ENCODE measurements at places on chromosomes 16 and 17.

- no peak for DNase-seq
Observed at GRCh38 chr16:67441907-67442306, 11.0 kb downstream of the HSD11B2 start.

DNA sequence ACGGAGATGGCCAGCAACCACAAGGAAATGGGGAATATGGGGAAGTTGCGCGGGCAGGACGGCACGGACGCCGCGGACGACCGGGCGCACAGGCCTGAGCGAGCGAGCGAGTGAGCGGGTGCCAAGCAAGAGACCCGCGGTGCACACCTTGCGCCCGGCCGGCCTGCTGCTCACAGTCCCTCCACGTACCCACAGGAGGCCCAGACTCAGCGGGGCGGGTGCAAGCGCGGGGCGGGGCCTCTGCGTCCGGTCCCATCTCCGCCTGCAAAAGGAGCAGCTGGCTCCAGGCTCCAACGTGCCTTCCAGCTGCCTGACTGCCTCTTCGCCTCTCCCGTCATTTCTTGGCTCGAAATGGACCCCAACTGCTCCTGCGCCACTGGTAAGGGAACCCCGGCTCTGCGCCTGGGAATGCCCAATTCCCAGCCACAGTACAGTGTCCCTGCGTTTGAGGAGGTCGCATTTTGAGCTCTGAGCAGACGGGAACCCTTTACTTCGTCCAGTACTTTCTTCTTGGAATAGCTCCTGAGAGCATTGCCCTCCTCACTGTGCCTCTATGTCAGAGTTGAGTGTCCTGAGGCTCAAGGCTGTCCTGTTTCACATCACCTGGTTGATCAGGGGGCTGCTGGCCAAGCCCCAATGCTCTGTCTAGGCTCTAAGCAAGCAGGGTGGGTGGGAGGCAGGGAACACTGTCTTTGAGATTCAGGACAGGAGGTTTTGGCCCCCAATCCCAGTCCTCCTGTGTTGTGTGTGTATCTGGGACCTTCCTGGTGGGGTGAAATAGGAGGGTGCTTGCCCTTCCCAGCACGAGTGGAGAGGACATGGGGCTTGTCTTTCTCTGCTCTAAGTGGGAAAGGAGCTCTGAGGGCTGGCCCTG is 8.1 kb upstream of the MT1E start:
- DNase-seq = no peak

DNA sequence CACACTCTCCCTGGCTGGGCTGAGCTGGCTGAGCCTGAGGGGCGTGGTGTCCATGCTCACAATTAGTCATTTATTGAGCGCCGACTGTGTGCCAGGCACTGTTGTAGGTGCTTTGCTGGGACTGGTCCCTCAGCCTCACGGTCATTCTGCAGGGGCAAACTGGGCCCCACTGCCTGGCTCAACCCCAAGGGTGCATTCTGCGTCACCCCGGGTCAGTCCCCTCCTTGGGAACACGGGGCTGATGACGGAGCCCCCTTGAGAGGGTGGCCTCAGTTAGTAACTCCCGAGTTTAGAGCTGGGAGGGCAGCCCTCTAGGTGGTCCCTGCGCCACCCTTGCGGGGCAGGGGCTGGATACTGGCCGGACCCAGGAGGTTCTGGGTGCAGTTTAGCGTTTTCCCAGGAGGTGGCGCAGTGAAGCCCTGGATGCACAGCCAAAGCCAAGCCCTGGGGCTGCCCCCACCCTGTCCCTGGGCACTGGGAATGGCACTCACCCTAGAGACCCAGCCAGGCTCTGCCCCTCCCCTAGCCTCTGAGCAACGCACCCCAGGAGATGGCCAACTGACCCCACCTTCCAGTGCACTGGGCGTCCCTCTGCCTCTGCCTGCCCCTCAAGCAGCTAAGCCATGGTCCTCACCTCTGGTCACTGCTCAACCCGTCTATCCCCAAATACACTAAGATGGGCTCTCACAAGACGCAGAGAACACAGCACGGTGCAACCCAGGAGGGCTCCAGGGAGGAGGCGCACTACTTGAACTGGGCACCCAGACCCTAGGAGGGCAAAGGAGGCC is 243.2 kb upstream of the GSE1 start:
- DNase-seq = peak; percentile 79

GRCh38 chr16:16062023-16062937 is 112.9 kb downstream of the ABCC1 start:
- no peak for DNase-seq

DNA sequence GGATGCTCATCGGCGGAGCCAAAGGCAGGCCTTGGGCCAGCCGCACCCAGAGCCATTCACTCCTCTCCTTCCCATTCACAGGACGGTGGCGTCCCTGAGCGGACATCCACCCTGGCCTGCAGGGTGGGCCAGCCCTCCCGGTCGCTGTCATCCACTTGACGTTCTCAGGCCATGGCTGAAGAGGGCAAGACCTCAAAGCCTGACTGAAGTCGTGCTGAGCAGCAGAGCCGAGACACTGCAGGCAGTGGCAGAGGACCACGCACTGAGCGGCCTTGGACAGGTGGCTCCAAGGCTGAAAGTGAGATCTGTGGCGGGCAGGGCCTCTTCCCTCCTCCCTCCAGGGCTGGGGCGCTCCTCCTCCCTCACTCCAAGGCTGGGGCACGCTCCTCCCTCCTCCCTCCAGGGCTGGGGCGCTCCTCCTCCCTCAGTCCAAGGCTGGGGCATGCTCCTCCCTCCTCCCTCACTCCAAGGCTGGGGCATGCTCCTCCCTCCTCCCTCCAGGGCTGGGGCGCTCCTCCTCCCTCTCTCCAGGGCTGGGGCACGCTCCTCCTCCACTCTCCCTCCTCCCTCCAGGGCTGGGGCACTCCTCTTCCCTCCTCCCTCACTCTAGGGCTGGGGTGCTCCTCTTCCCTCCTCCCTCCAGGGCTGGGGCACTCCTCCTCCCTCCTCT is 24.1 kb downstream of the GNPTG start:
- DNase-seq = no peak

DNA sequence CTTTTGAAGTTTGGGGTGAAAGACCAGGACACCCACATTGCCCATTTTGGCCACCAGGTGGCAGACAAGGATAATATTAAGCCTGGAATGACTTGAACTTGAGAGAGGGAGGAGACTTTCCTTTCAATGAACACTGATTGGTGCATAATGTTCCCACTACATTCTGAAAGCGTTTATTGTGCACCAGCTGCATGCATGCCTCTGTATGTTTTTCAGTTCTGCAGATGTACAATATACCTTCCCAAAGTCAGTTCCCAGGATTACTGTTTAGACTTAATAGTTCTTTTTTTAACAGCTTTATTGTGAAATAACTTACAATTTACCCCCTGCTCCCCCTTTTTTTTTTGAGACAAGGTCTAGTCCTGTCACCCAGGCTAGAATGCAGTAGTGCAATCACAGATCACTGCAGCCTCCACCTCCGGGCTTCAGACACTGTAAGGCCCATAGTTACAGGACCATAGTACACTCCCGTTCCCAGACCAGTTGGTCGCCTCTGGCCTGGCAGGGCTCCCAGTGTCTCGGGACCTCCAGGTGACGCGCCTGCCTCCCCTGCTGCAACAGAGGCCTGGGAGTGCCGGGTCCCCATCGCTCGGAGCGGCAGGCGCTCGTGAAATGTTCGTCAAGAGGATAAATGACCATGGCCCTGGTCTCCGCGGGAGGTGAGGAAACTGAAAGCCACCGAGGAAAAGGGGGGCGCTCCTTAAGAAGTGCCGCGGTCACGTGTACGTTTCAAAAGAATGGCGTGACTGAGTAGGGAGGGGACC is 12.2 kb downstream of the CES2 start:
- peak; percentile 91 for DNase-seq

- no peak for DNase-seq
Observed at GRCh38 chr17:28763137-28763799, 19.5 kb downstream of the TRAF4 start.

DNA sequence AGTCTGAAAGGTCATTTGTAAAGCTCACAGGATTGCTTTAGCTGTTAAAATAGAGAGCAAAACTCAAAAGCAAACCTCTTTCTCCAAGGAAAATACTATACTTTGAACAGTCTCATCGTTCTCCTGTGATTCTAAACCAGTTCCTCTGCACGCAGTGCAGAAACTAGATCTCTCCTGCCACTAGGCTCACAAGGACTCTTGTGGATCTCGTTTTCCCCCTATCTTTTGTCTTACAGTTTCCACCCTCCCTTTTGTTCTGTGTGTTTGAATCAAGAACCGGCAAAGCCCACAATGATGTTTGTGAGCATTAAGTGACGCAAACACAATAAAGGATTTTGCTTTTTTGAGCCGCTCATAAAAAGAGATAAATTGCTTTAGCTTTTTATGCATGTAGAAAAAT is 1103.5 kb upstream of the RBFOX1 start:
- no peak for DNase-seq

GRCh38 chr17:1813088-1813487 is 16.6 kb downstream of the SMYD4 start:
- DNase-seq = no peak

- no peak for DNase-seq
Observed at GRCh38 chr17:19799796-19800195, 51.7 kb upstream of the ALDH3A1 start.

GRCh38 chr17:43732958-43733357 is 25.6 kb downstream of the SOST start:
- peak; percentile 51 for DNase-seq

GRCh38 chr17:624341-624860 is 90.2 kb downstream of the VPS53 start:
- DNase-seq = no peak

- DNase-seq = peak; percentile 64
Observed at GRCh38 chr17:49851387-49852291, 3.8 kb upstream of the TAC4 start.

DNA sequence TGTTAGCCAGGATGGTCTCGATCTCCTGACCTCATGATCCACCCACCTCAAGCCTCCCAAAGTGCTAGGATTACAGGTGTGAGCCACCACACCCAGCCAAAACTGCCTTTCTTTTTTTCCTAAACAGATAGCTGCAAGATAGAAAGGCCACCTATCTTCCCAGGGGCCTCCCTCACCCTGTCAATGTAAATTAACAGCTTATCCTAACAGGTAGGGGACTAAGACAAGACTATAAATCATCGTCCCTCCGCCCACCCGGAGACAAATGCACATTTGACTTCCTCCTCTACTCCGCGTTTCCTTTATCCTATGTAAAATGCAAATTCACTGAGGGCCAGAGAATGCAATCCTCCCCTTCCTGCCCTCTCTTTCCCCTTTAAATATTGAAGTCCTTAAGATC is 71.4 kb downstream of the MARF1 start:
- DNase-seq = no peak

- no peak for DNase-seq
Observed at GRCh38 chr17:48504953-48505352, 25.9 kb downstream of the HOXB1 start.

DNA sequence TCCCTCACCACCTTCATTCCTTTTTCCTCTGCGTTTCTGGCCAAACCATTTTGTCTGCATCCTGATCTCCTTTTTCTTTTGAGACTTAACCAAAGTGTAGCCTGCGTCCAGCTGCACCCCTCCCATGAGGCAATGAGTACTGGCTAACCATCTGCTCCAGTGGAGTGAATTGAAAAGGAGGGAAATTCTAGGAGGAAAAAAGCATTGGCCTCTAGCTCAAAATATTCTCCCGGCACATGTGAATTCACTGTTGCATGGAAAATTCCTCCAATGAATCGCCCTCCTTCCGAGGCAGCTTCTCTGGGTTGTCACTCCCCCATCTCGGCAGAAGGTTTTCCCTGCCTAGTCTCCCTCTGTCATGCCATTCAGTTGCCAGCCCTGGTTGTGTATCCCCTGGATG is 5.6 kb downstream of the RAP1GAP2 start:
- no peak for DNase-seq

- no peak for DNase-seq
Observed at GRCh38 chr16:85783441-85783840, 15.9 kb downstream of the EMC8 start.

GRCh38 chr17:38534498-38534885 is 71.3 kb downstream of the SRCIN1 start:
- DNase-seq = no peak

- DNase-seq = no peak
Observed at GRCh38 chr17:67041941-67042899, 2.1 kb upstream of the CACNG1 start.
